ENCODE measurements at places on chromosomes 7 and 10.

- DNase-seq, result no peak
Observed at GRCh38 chr10:7538970-7539654, 127.7 kb downstream of the ITIH5 start.

- DNase-seq, result no peak
Observed at GRCh38 chr7:143394068-143394467, 12.9 kb downstream of the ZYX start.

GRCh38 chr7:150791746-150792452 is 8.3 kb downstream of the TMEM176B start:
- DNase-seq, result no peak

DNA sequence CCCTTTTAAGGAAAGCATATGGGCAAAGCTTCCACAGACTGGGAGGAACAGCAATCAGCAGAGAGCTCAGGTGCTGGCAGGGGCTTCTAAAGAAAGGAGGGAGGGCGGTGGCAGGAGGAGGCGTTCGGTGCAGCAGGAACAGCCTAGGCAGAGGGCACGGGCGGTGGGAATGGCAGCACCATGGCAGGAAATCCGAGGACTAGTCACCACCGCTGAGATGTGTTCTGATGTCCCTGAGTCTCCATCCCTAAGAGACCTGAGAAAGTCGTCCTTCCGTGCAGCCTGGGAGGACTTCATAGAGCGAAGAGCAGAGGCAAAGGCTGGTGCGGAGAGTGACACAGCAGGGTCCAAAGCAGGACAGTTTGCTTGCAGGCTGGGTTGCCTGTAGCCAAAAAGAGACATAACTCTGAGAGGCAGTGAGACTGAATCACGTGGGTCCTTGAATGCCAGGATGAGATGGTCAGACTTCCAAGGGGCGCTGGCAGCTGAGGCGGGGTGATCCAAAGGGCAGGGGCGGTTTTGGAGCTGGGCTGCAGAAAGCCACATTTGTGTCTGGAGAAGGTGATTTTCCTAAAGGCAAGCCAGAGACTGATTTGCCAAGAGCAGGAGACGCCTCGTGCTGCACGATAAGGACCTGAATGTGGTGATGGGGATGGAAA is 35.8 kb upstream of the GRID1 start:
- no peak for DNase-seq

GRCh38 chr7:147858421-147858820 is 732.1 kb upstream of the C7orf33 start:
- no peak for DNase-seq

DNA sequence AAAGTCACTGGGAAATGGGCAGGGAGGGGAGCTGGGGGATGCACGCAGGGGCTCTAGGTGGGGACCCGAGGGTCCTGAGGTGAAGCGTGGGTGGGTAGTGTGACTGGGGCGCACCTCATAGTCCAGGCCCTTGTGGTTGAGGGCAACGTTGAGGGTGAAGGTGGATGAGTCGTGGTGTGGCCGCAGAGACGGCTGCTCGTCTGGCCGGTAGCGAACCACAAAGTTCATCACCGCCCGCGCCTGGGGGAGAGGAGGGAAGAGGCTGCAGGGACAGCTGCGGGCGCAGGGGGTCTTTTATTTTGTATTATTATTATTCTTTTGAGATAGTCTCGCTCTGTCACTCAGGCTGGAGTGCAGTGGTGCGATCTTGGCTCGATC is 5.8 kb upstream of the MOGAT3 start:
- no peak for DNase-seq

DNA sequence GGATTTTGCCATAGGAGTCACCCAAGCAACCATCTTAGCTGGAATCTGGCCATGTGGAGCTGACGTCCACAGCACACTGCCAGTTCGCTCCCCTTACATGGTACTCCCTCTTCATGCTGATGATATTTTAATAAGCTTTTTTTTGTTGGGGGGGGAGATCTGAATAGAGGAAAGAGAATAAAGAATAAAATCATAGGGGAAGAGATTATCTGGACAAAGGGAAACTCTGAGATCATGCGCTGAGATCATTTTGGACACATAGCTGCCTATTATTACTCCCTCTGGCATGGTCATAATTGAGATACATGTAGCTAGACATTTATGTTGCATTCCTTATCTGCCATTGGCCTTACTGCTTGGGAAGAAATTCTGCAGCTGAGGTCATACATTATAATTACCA is 282.7 kb downstream of the HTR7 start:
- DNase-seq, result no peak

GRCh38 chr10:132642732-132643008 is 105.1 kb downstream of the INPP5A start:
- DNase-seq, result no peak

GRCh38 chr7:111931016-111931517 is 275.1 kb downstream of the DOCK4 start:
- DNase-seq, result no peak

GRCh38 chr10:93916257-93917063 is 22.7 kb downstream of the SLC35G1 start:
- DNase-seq, result no peak

DNA sequence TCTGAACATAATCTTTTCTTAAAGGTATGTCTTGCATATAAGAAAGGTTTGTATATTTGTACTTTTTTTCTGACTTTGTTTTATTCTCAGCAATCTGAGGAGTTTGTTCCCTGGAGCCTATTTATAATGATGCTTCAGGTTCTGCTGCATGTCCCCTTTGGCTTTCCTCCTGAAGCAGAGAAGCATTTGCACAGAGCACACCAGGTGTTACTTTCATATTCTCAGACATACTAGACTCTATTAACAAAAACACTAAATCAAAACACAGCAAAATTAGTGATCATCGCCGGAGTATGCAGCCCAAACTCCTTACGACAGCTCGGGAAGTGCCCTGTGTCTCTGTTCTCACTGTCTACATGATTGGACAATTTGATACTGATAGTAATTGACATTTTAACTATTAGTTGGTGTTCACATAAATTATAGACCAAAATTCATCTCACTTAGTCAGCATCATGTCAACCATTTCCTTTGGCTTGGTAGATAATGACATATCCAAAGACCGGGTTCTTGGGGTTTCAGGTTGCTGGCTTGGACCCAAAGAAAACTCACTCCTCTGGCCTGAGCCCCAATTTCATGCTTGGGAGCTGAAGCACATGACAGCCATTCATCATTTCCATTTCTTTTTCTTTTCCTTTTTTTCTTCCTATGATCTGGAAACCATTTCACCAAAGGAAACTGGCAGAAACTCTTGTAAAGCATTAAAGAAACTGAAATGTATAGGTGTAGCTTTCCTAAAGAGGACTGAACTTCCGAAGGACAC is 400.1 kb upstream of the NRP1 start:
- DNase-seq, result no peak
